Colonic mucosa (tissue), 4 donors: ENCODE measurements at places on chromosomes 2 and 18.

- no peak for DNase-seq
Observed at GRCh38 chr2:15989559-15989958, 49.2 kb downstream of the MYCN start.

GRCh38 chr2:108382196-108382595, 4.4 kb downstream of the SULT1C4 start:
- no peak for DNase-seq

GRCh38 chr18:79971211-79971952, 6.9 kb downstream of the HSBP1L1 start:
- DNase-seq, result no peak

GRCh38 chr2:148122788-148123187, 101.9 kb downstream of the MBD5 start:
- no peak for DNase-seq

GRCh38 chr2:37573451-37574388, 97.7 kb downstream of the CDC42EP3 start:
- no peak for DNase-seq

DNA sequence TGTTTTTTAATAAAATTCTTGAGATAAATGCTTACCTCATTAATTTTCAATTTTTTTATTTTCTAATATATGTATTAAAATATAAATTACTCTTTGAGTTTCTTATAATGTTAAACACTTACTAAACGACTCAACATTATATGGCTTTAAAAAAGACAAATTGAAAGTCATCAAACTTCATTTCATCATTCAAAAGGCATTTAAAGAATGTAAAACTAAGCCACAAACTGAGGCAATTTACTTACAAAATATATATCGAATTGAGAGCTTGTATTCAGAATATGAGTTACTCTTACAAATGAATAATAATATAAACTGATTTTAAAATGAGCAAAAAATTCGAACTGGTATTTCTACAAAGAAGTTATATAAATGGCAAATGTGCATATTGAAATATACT, 1262.2 kb upstream of the PIK3C3 start:
- DNase-seq, result no peak

- DNase-seq, result no peak
Observed at GRCh38 chr2:101356521-101356920, 30.8 kb downstream of the CREG2 start.

DNA sequence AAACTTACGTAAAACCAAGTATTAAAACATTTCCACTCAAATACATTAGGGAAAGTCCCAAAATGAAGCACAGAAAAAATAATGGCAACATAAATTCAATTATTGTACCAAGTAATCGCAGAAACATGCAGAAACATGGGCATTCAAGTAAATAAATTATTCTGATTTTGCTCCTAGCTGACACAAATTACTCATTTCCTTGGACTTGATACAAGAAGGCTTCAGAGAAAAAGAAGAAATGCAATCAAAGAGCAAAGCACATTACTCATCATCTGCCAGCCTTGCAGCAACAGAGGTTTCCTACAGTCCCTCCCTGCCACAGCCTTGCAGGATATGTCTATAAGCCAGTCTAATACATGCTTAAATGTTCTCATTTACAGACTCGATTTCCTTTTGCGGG, 439.8 kb upstream of the LYPD1 start:
- no peak for DNase-seq

- no peak for DNase-seq
Observed at GRCh38 chr2:197904446-197904845, 100.1 kb downstream of the PLCL1 start.

- DNase-seq, result no peak
Observed at GRCh38 chr2:45000341-45000901, 8.8 kb downstream of the SIX2 start.

DNA sequence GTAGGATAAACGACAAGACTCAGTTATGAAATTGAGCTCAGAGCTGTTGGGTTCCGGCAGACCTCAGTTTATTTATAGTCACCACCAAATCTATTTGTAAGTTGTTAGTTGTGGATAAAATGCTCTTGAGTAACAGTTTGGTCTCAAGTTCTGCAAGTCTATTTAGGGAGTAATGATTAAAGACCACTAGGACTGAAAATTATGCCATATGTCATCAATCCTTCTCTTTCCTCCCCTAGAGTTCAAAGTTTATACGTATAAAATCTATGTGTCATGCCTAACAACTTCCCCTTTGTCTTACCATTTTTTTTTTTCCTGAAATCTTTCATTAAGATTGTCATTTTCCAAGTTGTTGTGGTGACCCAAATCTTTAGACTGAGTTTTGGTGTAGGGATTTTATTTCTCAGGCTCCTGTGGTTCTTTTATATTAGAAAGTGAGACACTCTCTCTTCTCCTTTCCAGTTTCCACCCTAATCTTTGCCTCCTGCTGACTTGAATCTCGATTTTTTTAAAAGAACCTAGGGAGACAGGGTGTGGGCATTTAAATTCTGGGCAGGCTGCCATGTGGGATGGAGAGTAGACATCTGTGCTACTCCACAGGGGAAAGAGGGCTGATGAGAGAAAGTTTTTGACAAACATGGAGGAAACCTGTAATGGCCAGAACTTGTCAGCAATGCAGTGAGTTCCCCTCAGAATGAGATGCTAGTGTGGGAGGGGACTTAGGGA, 51.0 kb downstream of the LAMA3 start:
- DNase-seq, result peak; percentile 78

- DNase-seq, result no peak
Observed at GRCh38 chr2:232316461-232317330, 61.9 kb upstream of the ALPP start.

DNA sequence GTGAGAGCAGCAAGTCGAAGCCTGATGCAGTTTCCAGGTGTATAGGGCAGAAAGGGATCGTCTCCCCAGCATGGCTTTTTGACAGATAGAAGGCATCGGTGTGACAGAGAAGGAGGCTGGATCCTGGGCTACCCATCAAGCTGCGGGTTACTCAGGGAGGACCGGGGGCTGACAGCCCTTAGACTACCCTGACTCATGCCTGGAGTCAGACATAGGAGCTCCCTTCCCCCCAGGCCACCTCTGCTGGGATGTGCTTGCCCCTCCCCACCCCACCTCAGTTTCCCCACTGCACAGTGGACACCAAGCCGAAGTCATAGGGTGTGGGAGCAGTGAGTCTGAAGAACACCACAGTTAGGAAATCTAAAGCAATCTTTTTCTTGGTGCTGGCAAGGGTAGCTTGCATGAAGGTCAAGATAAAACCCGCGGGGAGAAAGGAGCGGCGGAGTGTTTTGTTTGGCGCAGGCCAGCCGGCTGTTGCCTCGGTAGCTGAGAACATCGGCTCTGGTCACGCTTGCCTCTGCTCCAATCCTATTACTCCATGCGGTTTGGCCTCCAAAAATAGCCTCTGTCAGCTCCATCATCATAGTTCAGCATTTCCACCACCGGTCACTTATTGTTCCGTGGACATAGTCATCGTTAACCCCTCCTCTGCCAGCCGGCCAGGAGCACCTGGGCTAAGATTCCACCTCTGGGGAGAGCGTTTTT, 169.2 kb upstream of the GLI2 start:
- DNase-seq, result no peak

- no peak for DNase-seq
Observed at GRCh38 chr2:166188084-166188483, 60.3 kb upstream of the SCN1A start.

DNA sequence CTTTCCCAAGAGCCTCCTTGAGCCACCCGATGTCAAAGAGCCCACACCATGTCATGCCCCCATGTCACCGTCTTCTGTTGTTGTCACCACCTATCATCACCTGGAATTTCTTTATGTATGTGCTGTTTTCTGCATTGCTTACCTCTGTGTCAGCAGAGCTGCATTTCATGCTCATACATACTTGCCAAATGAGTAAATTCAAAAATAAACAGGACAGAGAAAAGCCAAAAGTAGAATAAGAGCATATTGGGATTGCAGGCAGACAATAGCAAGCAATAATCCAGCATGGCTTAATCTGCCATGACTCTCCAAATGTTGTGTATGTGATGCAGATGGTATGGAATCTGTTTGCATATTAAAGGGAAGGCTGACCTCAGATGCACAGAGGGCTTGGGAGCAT, 15.3 kb upstream of the RGPD4 start:
- DNase-seq, result no peak

DNA sequence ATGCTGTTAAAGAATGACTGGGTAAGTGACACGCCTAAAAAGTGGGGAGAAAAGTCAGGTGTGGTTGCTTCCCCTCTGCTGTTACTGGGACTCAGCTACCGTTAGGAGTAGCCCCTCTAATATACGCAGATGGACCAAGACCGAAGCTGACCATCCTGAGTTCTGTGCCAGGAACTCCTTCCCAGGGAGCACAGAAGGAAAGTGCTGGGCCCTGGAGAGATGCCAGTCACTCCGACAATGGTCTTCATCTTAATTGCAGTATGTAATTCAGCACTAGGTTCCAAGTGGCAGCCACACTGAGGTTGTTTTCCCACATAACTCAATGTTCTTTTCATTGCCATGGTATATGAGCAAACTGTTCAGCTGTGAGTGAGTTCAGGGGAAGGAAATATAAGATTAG, 19.6 kb upstream of the TMEM200C start:
- DNase-seq, result no peak

DNA sequence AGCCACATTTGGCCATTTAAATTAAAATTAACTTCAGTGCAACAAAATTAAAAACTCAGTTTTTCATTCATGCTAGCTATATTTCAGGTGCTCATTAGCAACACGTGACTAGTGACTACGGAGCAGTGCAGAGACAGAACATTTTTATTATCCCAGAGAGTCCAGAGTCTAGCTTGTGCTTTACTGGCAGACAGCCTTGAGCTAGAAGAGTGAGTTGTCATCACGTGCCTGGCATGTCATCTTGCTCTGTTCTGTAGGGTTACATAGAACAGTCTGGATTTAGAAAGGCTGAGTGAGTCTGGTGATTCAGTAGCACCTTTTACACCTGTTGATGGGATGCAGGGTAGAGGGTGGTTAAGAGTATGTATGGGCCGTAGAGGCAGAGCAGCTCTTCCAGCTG, 136.9 kb upstream of the IL1R2 start:
- DNase-seq, result peak; percentile 74

- no peak for DNase-seq
Observed at GRCh38 chr18:71827301-71827700, 716.8 kb downstream of the CBLN2 start.

DNA sequence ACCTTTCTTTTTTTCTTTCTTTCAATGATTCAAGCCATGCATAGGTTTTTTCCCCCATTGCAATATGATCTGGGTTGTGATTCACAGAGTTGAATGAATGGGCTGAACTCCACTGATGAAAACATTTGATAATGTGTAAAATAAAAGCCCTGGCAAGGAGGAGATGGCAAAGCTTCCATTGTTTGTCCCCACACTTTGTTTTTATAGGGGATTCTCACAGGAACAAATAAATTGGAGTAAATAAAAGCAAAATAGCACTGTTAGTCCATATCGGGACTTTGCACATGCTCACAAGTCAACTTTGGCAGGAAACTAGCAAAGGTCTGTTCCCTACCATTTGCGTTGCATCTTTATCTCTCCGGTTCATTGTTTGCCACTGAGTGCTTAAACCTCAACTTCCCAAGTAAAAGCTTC, 55.7 kb downstream of the MEIS1 start:
- DNase-seq, result no peak

DNA sequence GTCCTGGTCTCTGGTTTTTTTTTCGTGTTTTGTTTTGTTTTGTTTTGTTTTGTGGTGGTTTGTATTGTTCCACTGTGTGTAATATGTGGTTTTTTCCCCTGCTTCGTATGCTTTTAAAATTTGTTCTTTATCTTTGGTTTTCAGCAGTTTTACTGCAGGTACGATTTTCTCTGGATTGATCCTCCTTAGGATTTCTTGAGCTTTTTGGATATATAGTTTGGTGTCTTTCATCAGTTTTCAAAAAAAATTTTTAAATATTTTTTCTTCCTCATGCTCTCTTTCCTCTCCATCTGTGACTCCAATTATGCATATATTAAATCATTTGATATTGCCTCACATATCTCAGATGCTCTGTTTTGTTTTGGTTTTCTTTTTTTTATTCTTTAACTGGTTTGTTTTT, 78.0 kb downstream of the SPOPL start:
- DNase-seq, result no peak

GRCh38 chr2:80893711-80894110, 589.2 kb upstream of the LRRTM1 start:
- no peak for DNase-seq

- DNase-seq, result no peak
Observed at GRCh38 chr2:211611061-211611518, 927.5 kb downstream of the ERBB4 start.

DNA sequence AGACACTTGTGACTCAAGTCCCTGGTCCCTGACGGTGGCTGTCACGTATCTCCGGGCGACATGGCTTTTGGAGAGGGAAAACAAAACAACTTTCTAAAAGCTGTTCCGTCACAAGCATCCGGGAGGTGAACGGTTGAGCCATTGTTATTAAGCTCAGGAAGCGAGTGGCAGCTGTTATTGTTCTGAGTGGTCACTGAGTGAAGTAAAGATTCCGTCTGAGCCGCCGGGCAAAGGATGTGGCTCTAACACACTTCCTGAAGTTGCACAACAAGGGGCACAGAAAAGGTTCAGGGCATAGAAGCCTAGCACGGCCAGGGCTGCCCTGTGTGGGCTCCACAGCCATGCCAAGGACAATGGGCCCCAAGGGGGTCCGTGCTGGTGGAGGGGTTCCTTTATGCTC, 24.3 kb downstream of the INPP5D start:
- no peak for DNase-seq

DNA sequence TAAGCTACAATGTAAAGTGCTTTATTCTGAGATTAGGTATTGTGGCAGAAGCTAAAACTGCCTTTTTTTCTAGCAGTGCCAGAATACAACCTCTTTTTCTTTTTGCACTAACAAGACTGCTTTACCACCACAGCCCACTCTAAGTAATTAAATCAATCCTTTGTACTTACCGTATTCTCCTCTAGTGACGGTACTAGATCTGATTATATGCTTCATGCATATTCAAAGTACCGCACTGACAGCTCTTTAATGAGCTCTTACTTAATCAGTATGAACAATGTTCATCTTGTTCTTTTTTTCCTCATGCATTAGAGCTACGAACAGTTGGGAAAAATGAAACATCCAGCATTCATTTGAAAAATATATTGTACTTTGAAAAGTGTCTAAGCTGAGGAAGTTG, 16.1 kb upstream of the OTX1 start:
- no peak for DNase-seq

DNA sequence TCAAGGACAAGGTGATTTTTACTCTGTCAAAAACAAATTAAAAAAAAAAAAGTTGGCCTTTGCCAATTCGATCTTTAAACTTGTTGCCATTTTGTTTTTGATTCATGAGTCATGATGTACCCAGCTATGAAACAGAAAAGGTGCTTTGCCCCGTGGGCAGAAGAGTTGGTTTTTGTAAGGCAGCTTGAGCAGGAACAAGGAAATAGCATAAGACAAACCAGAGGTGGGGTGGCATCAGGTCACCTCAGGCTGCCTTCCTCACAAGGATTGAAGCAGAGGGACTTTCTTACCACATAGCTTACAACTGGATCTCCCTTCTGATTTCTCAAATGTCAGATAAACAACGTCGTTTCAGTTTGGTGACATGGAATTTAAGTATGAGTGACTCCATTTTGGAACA, 123.8 kb downstream of the ARL4C start:
- no peak for DNase-seq
